CD4-positive, alpha-beta T cell treated with Interleukin-2 at 100 ng/mL for 4 hours (primary cell): ENCODE measurements at places on chromosomes 2 and 18.

GRCh38 chr2:223811757-223812156, 25.6 kb downstream of the AP1S3 start:
- DNase-seq = no peak

DNA sequence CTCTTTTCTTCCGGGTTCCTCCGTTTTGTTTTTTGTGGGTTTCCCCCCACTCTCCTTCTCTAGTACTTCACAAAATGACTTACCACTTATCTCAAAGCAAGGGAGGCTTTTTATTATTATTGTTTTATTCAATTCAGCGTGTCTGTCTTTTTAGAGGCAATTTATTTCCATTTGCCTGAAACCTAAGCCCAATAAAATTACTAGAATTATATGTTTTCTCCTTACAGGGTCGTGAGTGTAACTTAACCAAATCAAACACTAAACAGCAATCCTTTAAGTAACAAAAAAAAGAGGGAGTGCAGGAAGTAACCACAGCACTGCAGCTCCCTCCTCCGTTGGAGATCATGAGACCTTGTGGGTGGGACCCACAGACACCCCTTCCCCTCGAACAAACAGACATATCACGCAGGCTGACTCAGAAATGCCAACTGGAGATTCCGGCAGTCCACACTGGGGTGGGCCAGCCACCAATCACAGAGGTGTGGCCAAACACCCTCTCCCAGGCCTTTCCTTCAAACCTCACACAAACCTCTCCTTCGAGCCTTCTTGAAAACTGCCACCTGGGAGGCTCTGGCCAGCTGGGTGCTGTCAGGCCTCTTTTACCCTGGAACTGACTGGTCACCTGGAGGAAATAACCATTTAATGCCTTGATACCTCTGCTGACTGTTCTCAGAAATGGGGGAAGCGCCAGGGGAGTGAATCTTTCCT, 207.1 kb upstream of the SMAD2 start:
- DNase-seq = no peak

- no peak for DNase-seq
Measured at GRCh38 chr18:55830544-55830943, 242.6 kb upstream of the TCF4 start.

- DNase-seq = no peak
Measured at GRCh38 chr2:68906716-68907115, 35.5 kb upstream of the BMP10 start.

DNA sequence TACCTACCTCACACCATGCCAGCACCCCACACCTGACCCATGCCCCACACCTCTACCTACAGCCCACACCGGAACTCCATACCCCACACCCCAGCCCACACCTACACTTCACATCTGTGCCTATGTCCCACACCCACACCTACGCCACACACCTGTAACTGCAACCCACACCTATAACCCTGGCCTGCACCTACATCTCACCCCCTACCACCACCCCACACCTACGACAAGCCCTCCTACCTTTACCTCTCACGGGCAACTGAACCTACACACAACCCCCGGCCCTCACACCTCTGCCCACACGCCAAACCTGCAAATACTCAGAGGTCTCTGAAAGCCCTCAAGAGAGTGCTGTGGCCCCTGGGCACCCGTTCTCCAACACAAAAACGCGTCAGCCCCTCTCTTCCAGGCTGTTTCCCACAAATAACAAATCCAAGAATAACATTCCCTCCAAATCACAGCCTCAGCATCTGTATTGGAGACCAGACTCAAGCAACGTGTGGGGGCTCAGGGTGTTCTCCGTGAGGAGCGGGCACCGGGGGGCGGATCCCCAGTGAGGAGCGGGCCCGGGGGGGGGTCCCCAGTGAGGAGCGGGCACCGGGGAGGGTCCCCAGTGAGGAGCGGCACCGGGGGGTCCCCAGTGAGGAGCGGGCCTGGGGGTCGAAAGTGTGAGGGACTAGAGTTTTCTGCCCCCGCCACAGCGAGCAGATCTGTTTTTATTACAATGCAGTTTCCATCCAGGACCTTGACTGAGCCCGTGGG, 33.4 kb downstream of the SLC66A2 start:
- DNase-seq = no peak

DNA sequence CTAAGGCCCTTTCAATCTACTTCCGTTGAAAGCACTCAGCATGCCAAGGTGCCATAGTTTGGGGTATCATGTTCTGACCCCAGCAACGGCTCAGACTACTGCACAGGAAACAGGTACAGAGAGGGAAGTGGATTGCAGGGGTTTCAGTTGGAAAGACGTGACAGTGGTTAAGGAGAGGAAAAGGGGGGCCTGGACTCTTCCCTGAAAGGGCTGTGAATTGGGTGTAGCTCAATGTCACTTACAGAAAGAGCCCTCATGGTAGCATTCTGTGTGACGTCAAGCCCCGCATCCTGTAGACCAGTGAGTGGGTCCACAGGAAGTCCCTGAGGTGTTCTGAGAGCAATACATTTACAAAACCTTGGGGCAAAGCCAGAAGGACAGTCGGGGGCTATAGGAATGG, 121.5 kb upstream of the GYPC start:
- DNase-seq = no peak

- DNase-seq = no peak
Measured at GRCh38 chr2:190600293-190601103, 48.4 kb upstream of the NAB1 start.

DNA sequence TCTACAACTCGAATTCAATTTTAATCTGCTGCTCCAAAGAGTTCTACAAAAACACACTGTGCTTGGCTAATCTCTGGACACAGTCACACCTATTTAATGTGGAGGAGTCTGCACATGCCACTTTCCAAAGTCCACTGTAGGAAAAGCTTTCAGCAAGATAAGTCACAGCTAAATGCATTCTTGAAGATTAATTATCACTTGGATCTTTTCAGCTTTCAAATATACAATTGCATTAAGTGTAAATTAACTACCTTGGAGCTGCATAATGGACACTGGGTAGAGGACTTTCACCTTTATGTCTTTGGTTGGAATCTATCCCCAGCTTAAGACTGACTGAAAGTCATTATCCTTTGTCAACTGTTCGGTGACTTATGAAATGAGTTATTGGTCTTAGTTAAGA, 565.1 kb downstream of the PIK3C3 start:
- no peak for DNase-seq

GRCh38 chr2:127398239-127398590, 10.4 kb upstream of the MAP3K2 start:
- peak; percentile 63 for DNase-seq

- DNase-seq = no peak
Measured at GRCh38 chr2:48227617-48228344, 302.2 kb upstream of the STON1 start.

- DNase-seq = no peak
Measured at GRCh38 chr2:11387100-11387390, 42.6 kb upstream of the ROCK2 start.

- DNase-seq = no peak
Measured at GRCh38 chr2:238921259-238921658, 73.4 kb downstream of the TWIST2 start.

DNA sequence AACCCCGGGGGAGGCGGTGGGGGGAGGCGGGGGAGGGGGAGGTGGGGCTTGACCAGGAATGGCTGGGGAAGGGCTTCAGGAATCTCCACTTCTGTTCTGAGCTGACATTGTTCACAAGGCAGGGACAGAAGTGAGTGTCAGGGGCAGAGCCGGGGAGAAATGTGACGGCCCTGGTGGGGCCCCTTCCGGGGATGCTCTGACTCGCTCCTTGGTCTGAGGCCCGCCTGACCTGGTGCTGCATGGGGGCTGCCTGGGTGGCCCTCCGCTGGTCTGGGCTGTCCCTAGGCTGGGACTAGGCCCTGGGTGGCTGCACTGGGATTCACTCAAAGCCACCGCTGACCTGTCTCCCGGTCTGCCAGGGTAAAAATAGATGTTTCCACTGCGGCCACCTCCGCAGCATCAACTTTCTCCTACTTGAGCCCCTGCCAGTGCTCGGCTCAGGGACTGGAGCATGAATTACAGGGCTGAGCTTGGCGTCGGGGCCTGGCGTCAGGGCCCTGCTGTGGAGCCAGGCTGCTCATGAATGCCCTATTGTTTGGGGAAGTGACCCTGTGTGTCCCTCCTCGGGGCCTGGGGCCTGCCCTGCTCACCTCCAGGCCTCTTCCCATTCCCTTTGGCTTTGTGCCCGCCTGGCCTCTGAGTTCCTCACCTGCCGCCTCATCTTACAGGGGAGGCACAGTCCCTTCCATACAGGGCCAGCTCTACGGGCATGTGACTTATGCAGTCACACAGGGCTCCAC, 247.5 kb downstream of the DYSF start:
- DNase-seq = no peak

DNA sequence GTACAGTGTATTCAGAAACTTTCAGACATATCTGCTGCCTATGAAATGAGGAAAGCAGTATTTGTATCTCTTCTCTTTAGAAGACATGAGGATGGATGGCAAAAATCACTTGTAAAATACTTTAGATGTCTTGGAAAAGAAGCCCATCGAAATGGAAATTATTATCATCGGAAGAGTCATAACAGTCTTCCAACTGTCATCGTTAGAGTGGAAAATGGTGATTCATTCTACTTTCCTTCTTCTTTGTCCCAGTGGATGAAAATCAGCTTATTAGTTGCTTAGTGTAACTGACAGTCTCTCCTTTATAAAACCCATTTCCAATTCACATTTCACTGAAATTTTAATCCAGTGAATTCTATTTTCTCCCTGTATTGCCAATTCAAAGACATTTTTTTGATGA, 1323.7 kb upstream of the PIK3C3 start:
- no peak for DNase-seq

GRCh38 chr2:208466151-208466919, 59.7 kb downstream of the PTH2R start:
- DNase-seq = no peak

DNA sequence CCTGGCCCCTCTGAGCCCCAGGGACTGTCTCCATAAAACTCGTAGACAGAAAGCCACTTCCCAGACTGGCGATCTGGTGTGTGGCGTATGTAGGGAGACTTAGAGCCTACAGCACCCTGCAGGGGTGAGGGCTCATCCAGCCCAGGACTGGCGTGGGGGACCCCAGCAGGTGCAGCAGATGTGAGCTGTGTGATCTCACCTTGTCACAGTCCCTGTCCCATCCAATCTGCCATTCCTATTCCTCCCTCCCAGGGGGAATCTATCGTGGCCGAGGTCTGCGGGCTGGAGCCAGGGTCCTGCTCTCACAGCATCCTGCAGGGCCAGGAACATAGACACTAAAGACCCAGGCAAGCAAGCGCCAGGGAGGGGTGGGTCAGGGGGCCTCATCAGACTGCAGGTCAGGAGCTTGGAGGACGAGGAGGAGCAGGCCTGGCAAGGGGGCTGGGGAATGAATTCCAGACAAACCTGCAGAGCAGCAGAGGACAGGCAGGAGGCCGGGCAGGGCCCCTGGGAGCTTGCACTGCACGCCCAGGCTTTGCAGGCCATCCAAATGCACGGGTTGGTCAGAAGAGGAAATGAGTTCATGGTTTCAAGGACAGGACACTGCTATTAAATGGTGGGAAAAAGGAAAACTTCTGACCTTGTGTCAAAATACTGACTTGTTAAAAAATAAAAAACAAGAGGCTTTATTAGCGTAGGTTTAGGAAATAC, 32.5 kb downstream of the HS6ST1 start:
- DNase-seq = no peak

DNA sequence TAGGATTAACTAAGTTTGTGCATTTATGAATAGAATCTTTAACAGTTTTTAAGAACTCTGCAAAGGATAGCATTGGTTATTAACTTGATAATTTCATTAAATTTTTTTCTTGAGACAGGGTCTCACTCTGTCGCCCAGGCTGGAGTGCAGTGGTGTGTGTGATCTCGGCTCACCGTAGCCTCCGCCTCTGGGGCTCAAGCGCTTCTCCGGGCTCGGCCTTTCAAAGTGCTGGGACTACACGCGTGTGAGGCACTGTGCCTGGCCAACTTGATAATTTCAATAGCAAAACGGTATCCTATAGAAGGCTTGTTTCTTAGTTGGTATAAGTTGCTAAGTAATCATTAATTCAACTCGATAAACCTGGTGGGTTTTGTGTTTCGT, 38.0 kb downstream of the ADNP2 start:
- no peak for DNase-seq

DNA sequence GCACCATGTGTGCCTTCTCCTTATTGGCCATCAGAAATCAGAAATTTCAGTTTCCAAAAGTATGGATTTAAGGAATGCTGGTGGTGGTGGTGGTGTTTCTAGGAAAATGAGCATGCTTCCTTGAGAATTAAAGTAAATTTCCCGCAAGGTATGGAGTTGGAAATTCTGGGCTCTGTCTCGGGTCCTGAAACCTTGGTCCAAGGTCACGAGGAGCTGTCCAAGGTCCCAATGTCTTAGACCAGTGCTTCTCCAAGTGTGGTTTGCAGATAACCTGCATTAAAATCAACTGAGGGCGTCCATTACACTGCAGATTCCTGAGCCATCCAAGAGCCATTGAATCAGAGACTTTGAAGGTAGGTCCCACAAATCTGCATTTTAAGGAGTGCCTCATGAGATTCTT, 210.9 kb upstream of the PKDCC start:
- peak; percentile 22 for DNase-seq

GRCh38 chr2:220572385-220572784, 945.0 kb downstream of the SLC4A3 start:
- no peak for DNase-seq
